ENCODE measurements at places on chromosomes 7 and 10. TPM values are rescaled to one million over a fixed set of nuclear protein-coding genes. Genes with fewer than 3 reads are reported as not detected.

LEP gene
- polyA plus RNA-seq = not detected

- DNase-seq = no peak
Observed at GRCh38 chr10:71799608-71800453, 26.5 kb upstream of the VSIR start.

- no peak for DNase-seq
Observed at GRCh38 chr10:114772496-114773196, 48.9 kb upstream of the FHIP2A start.

- no peak for DNase-seq
Observed at GRCh38 chr10:74097776-74098175, 52.9 kb downstream of the AP3M1 start.

DNA sequence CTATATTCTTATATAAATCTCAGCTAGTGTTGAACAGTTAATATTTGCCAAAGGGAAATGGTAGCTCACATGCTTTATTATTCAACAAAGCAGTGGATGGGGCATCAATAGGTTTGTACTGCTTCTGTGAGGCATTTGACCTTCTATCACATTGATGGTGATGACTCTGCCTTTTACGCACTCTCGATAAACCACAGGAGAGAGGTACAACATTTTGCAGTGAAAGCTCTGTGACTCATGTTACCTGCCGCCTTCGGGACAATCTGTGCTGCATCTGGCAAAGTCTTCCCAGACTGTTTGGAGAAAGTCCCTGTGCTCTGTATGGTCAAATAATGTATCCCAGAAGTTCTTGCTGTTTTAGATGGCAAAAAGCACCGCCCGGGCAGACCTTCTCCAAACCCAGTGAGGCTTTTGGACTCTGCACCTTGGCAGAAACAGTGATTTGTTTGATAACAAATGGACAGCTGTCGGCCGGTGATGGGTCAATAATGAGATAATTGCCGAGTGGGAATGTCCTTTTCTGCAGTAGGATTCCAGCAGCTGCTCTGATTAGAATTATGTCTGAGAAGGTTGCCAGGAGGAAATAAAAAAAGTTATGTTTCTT lies 61.0 kb downstream of the PLPP4 start:
- DNase-seq = no peak

DNA sequence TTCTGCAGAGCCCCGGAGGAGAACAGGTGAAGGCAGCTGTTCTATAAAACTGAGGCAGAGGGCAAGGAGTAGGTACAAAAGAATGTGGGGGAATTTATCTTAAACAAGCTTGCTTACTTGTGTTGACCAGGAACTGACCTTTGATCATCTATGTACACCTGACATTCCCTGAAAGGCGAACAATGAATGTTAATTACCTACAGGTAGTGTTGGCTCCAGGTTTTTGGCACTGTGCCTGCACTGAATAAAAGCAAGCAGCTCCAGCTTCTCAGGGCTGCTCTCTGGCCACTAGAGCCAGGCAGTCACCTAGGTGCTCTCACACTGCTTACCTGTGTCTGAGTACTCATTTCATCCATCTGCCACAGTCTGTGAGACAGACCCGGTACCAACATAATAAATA lies 87.0 kb downstream of the RAPGEF5 start:
- DNase-seq = no peak

DNA sequence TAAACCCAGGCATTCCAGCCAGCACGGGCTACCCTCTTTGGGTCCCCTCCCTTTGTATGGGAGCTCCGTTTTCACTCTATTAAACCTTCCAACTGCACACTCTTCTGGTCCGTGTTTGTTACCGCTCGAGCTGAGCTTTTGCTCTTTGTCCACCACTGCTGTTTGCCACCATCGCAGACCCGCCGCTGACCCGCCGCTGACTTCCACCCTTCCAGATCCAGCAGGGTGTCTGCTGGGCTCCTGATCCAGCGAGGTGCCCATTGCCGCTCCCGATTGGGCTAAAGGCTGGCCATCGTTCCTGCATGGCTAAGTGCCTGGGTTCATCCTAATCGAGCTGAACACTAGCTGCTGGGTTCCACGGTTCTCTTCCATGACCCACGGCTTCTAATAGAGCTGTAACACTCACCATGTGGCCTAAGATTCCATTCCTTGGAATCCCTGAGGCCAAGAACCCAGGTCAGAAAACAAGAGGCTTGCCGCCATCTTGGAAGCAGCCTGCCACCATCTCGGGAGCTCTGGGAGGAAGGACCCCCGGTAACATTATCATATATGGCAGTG lies 14.5 kb downstream of the ZNF277 start:
- no peak for DNase-seq
